ENCODE measurements at places on chromosomes 6 and 20.

DNA sequence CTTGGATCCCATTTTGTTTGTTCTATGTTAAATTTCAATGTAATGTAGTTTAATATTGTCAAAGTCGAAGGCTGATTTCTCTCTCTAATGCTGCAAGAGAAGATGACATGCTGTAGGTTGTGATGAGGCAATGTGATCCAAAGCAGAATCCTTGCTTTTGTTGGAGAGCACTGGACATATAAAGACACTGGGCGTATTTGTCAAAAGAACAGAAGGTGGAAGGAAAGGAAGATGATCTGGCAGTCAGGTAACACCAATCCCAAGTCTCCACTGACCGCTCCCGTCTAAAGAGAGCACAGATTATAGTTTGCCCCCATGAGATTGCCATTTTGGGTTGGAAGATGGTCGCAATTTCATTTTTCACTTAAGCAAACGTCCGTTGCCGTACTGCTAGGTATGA is 935 bp upstream of the RFX6 start:
- no peak for DNase-seq

GRCh38 chr6:87922196-87922946 is 125.3 kb upstream of the SPACA1 start:
- no peak for DNase-seq

DNA sequence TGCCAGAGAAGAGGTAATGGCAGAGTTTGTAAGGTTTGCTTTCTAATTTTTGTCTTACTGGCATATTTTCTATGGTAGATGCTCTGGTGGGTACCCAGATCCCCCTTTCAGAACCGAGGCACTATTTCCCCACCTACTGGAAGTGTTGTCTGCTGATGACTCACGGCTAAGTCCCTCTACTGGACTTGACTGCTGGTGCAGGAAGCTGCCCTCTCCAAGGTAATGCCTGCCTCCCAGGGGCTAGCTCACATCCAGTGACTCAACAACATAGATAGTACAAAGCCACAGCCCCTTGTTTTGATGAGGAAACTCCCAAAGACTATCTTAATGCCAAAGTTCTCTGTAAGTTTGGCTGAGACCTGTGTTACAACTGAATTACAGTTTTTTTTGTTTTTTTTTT is 285.4 kb upstream of the FLRT3 start:
- DNase-seq = no peak

DNA sequence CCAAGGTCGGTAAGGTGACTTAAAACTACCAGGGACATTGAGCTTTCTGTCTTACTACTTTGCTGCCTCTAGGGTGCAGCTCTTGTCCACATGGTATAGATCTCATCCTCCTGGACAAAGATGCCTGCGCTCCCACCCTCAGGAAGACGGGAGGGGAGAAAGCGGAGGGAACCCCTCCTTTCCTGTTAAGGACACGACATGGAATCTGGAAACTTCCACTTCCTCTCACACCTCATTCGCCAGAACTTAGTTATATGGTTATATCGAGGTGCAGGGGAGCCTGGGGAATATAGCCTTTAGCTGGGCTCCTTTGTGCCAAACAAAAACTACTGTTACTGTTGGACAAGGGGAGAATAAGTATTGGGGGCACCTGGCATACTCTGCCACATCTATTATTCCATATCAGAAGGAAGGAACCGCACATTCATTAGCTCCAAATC is 224.3 kb upstream of the TSHZ2 start:
- DNase-seq = no peak
